ENCODE measurements at places on chromosomes 5 and 9.

- no peak for DNase-seq
Measured at GRCh38 chr9:128529191-128529590, 23.2 kb upstream of the SPTAN1 start.

GRCh38 chr5:35115920-35116319, 68.2 kb upstream of the AGXT2 start:
- DNase-seq: no peak

- DNase-seq: no peak
Measured at GRCh38 chr5:81817980-81818379, 67.1 kb upstream of the SSBP2 start.

DNA sequence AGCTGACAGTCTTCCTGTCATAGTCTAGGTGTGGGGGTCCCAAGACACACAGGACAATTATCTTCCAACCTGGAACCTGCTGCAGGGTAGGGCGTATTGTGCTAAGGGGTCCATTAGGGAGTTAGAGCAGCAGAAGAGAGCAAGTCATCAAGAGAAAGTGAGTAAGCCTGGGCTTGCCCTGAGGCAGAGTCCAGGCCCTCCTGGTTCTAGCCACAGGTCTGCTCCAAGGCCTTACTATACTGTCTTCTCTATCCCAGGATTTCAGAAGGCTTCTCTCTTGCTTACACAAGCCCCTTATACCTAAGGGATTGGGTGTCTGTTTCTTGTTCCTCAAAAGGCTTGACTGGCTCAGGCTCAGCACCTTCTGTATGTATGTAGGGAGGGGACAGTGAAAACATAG, 7.7 kb downstream of the P4HA2 start:
- no peak for DNase-seq

DNA sequence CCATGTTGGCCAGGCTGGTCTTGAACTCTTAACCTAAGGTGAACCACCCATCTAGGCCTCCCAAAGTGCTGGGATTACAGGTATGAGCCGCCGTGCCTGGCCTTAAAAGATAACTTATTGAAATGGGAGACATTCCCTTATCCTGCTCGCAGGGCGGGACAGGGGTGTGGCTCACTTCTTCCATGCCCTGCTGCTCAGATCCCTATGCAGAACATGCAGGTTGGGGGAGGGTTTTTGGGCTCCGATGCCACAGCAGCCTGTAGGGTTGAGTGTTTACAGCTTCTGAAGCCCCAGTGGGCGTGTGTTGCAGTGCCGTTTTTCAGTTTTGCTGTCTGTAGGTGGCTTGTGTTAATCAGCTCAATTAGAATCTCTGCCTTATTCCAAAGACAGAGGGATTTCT, 108.0 kb upstream of the BRINP1 start:
- no peak for DNase-seq

DNA sequence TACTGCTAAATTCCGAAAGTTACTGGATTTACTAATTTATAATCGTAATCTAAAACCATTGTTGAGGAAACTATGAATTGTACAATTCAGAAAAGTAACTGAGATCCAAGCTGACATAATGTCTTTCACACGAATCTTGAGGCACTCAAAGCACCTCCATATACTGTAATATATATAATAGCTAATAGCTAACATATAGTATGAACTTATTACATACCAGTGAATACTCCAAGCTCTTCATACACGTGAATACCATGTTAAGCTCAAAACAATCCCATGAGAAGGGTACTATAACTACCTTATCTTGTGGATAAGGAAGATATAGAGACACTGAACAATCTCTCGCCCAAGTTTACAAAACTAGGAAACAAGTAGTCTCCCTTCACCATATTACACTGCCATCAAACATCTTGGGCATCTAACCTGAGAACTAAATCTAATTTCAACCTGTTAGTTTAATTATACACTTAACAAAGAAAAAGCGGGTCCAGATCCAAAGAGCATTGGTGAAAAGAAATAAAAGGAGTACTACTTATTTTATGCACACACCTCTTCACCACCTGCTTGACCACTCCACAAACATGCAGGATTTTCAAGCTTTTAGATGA, 1.0 kb downstream of the NUDCD2 start:
- DNase-seq: no peak

DNA sequence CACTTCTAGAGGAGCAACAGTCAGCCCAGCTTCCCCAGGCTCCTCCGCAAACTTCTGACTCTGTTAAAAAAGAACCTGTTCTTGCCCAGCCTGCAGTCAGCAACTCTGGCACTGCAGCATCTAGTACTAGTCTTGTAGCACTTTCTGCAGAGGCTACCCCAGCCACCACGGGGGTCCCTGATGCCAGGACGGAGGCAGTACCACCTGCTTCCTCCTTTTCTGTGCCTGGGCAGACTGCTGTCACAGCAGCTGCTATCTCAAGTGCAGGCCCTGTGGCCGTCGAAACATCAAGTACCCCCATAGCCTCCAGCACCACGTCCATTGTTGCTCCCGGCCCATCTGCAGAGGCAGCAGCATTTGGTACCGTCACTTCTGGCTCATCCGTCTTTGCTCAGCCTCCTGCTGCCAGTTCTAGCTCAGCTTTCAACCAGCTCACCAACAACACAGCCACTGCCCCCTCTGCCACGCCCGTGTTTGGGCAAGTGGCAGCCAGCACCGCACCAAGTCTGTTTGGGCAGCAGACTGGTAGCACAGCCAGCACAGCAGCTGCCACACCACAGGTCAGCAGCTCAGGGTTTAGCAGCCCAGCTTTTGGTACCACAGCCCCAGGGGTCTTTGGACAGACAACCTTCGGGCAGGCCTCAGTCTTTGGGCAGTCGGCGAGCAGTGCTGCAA, 72.8 kb downstream of the NUP214 start:
- DNase-seq: no peak
